ENCODE measurements at places on chromosomes 3 and 15. TPM values are rescaled to one million over a fixed set of nuclear protein-coding genes. Genes with fewer than 3 reads are reported as not detected.

Gene ROPN1
- not detected for total RNA-seq

Gene ARIH2
- total RNA-seq: 118 TPM

- H3K36me3 ChIP-seq: peaks cover 14% of the 10 kb centered on the region
- H3K4me1 ChIP-seq: peaks cover 9% of the 10 kb centered on the region
- no peak for DNase-seq
Measured at GRCh38 chr3:197562398-197563251, 6.9 kb upstream of the BDH1 start.

DNA sequence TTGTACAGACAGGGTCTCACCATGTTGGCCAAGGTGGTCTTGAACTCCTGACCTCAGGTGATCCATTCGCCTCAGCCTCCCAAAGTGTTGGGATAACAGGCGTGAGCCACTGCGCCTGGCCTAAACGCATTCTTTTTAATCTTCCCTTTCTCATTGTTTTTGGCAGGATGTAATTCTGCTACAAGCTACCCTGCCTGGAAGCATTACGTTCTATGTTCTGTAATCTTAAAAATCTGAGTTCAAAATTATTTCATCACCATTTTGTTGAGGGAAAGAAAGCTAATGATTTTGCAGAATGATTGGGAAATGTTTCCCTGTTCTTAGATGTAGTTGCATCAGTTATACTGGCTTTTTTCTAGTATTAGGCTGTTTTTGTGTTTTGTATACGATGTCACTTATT, 71.5 kb downstream of the RGMA start:
- no peak for DNase-seq
- H3K36me3 ChIP-seq: peaks cover 86% of the 10 kb centered on the region
- H3K4me1 ChIP-seq: peaks cover 53% of the 10 kb centered on the region
- H3K27ac ChIP-seq: peak overlapping the region; percentile 28

- H3K27ac ChIP-seq: no peak overlapping the region
- H3K4me1 ChIP-seq: no peaks in the 10 kb centered on the region
- H3K27me3 ChIP-seq: no peaks in the 10 kb centered on the region
- H3K36me3 ChIP-seq: peaks cover 10% of the 10 kb centered on the region
- no peak overlapping the region for H3K4me3 ChIP-seq
Measured at GRCh38 chr3:123143669-123144411, 57.9 kb upstream of the SEC22A start.

- H3K36me3 ChIP-seq: peaks cover 19% of the 10 kb centered on the region
- H3K4me1 ChIP-seq: no peaks in the 10 kb centered on the region
- no peak overlapping the region for H3K4me3 ChIP-seq
- no peak overlapping the region for H3K27ac ChIP-seq
- DNase-seq: no peak
Measured at GRCh38 chr3:17670749-17671148, 71.7 kb downstream of the TBC1D5 start.

DNA sequence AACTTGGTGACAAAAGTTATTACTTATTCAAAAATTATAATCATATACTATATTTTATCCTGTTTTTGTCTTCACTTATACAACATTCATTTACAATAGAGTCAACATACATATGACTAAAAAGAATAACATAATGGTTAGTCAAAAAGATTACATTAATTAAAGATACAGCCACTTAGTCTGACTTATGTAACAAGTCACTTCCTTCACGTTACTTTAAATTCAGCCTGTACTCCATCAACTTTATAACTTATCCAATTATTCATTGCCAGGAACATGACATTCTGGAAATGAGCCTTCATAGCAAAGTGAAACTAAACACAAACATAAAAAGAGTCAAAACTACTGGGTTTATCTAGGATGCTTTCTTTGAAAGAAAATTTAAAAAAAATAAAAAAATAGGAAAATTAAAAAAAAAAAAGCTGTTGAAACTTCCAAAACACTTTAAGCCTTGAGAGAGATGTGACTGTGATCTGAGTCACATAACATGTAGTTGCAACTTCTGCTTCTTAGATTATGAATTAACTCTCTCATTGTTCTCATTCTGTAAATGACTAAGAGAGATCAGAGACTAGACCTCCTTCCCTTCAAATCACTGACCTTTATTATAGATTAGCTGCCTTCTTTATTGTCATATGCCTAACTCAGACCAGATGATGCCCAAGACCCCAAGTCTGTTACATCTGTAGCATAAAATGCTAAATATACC, 107.8 kb downstream of the MYRIP start:
- H3K4me3 ChIP-seq: no peak overlapping the region
- no peaks in the 10 kb centered on the region for H3K4me1 ChIP-seq
- no peak for DNase-seq

DNA sequence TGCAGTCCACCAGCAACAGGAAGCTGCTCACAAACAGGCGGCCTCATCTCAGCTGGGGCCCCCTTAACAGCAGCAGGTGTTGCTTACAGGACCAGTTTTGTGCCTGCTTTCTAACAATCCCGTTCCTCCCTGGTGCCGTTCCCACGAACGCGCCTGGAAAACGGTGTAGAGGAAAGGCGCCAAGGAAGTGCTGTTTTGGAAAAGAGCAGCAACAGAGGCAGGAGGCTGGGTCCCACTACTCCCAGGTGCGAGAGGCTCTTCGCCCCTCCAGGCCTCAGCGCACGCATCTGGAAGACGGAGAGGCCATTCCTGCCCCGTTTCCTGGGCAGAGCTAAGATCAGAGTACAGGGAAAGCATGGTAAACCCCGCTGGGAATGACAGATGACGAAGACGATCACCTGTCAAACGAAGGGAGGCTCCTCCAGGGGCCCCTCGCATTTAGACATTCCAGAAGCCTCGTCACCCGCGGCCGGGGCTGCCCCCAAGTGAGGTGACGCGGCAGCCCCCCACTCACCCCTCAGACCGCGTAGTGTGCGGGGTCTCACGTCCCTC, 603 bp downstream of the SCAPER start:
- peak overlapping the region; percentile 83 for H3K4me3 ChIP-seq
- peaks cover 4% of the 10 kb centered on the region for H3K36me3 ChIP-seq
- H3K4me1 ChIP-seq: peaks cover 31% of the 10 kb centered on the region
- DNase-seq: peak; percentile 50
- H3K27me3 ChIP-seq: peaks cover 4% of the 10 kb centered on the region
- peak overlapping the region; percentile 85 for H3K27ac ChIP-seq

DNA sequence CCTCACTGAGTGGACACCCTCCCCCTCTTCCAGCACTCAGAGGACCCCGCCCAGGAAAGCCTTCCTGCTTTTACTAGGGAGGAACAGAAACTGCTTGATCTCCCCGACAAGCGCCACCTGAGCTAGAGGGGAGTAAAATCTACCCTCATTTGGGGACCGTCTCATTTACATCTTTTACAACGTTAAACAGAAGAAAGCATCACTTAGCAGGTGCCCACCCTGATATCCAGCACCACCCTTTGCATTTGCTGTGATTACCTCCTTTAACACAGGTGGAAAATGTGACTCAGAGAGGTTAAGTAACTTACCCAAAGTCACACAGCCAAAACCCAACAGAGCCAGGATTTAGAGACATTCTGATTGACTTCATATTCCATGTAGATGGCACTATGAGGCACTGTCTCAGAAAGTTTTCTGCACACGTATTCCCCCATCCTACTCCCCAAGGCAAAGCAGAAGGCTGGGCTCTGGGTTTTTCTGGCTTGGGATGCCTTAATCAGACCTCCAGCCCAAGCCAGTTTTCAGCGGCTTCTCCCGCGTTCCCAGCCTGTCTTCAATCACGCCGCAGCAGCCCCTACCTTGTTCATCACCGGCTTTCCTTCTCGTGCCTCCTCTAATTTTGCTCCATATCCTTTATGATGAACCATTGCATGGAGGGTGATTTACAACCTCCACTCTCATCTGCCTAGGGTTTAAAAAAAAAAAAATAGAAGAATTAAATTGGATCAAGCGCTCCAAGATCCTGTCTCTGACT, 314.6 kb upstream of the PROK2 start:
- H3K4me1 ChIP-seq: peaks cover 22% of the 10 kb centered on the region
- H3K36me3 ChIP-seq: no peaks in the 10 kb centered on the region
- no peak overlapping the region for H3K27ac ChIP-seq
- H3K27me3 ChIP-seq: peaks cover 8% of the 10 kb centered on the region
- no peak for DNase-seq

Gene MYL3
- not detected for total RNA-seq

GRCh38 chr3:64918989-64919388, 231.2 kb upstream of the ADAMTS9 start:
- no peak overlapping the region for H3K4me3 ChIP-seq
- H3K27me3 ChIP-seq: no peaks in the 10 kb centered on the region
- no peaks in the 10 kb centered on the region for H3K4me1 ChIP-seq
- no peaks in the 10 kb centered on the region for H3K36me3 ChIP-seq
- H3K27ac ChIP-seq: no peak overlapping the region
- no peak for DNase-seq

DNA sequence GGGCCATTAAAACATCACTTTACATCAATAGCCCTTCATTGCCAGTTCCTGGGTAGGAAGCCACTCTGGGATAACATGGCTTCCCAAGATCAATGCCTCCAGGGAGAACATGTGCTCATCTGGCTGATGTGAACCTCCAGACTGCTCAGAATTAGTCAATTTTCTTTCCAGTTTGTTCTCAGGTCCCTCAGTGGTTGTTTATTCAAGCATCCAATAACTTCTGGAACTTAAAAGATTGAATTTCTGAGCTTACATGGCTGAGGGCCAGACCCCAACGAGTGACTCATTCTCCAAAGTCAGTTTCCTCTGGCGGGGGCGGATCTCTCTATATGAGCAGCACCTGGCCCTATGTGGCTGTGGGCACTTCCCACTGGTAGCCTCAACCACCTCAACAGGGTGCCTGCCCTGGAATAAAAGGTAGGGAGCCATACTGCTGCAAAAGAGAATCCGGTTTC, 34.0 kb downstream of the LYZL4 start:
- H3K36me3 ChIP-seq: no peaks in the 10 kb centered on the region
- H3K27me3 ChIP-seq: peaks cover 12% of the 10 kb centered on the region
- H3K4me3 ChIP-seq: no peak overlapping the region
- peak; percentile 58 for DNase-seq

All from activated CD8-positive, alpha-beta memory T cell treated with anti-CD3 and anti-CD28 coated beads, Interleukin-2, amount 10 ng/mL, durations not matched to agents 7 days and 5 days (primary cell).